Activated naive CD4-positive, alpha-beta T cell treated with Interleukin-2 at 50 U/mL for 16 hours (primary cell): ENCODE measurements at places on chromosomes 7 and 10.

DNA sequence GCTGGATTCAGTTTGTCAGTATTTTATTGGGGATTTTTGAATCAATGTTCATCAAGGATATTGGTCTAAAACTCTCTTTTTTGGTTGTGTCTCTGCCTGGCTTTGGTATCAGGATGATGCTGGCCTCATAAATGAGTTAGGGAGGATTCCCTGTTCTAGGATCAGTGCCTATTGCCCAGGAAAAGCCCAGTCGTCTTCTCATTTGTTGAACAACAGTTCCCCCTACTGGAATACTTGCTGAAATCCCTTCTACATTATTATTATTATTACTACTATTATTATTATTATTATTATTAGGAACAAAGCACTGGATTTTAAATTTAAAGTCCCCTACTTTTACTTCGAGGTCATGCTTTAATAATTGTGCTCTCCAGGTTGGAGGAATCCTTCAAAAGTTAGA lies 528.9 kb downstream of the MAGI2 start:
- no peak for DNase-seq

GRCh38 chr10:126597211-126597610 lies 73.3 kb downstream of the C10orf90 start:
- DNase-seq: no peak

DNA sequence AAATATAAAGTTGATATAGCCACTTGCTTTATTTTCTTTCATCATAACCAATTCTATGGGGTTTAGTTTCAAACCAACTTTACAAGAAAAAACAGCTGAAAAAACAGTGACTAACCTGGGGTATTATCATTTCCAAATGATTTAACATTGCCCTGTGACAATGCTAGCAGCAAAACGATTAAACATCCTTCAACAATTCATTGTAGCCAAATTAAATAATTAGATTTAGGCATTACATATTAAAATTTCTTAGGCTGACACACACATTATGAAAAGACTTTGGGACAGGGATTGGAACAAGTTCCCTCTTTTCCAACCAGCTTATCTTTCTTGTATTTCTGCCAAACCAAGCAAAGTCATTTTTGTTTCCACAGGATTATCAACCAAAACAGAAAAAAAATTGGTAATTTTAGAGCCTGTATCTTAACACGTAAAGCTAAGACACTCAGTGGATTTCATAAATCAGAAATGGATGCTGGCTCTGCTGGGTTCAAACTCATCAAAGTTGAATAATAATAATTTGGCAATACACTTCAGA lies 84.0 kb downstream of the SEMA3D start:
- DNase-seq: no peak

DNA sequence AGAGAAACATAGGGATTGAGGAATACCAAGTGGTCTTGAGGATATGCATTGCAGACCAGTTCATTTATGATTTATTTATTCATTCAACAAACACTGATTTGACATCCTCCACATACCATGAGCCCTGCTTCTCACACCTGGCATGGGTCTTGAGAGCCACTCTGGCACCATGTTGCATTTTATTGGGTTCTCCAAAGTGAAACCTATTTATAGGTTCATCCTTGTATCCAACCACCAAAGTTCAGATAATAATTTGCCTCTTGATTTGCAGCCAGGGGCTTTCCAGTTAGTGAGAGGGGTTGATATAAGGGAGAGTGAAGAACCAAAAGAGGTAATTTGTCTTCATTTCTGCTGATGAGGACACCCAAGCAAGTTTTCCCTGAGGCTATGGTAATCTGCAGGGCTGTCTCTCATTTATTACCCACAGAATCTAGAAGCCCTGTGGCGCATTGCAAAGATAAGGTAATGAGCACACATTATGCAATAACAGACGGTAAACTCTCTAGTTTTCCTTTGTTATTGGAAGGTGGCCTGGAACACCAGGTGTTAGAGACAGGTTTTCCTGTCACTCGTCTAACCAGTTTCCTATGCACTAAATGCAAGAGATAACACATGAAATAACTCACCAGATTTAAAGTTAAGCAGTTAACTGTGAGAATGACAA lies 28.8 kb upstream of the ICA1 start:
- no peak for DNase-seq

GRCh38 chr7:149733924-149734790 lies 39.2 kb downstream of the ZNF467 start:
- no peak for DNase-seq

GRCh38 chr7:143263266-143264195 lies at the start of gene GSTK1:
GSTK1 (plus strand) TSS chr7:143263441; CDS start chr7:143263514, 73 bp downstream.
- peak; percentile 88 for DNase-seq

- DNase-seq: no peak
These were observed 46.1 kb upstream of the DNAJC1 start for GRCh38 chr10:22049635-22050034.

GRCh38 chr7:76352193-76352592 lies 6.6 kb downstream of the YWHAG start:
- DNase-seq: peak; percentile 12

GRCh38 chr7:11701829-11702560 lies 130.0 kb downstream of the THSD7A start:
- no peak for DNase-seq

GRCh38 chr10:59047957-59048618 lies 128.4 kb upstream of the PHYHIPL start:
- DNase-seq: no peak

GRCh38 chr7:105028004-105028403 lies 14.0 kb downstream of the KMT2E start:
- DNase-seq: no peak

DNA sequence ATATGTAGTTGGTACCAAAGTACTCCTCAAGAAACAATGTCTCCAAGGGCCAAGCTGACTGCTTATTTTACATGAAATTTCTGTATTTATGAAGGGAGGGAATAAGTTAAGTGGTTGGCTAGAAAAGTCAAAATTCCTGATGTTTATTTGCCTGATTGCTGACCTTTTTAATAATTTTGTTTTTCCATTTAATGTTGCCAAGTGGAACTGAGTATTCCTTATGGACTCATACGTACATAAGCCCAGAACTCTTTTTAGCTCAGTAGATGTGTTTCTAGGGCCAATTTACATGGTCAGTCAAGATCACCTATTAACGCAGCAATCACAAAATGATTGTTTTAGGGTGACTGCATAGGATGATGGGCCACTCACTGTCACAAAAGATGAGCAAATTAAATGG lies 78.3 kb upstream of the FZD8 start:
- DNase-seq: no peak

- DNase-seq: no peak
These were observed 49.2 kb upstream of the ANKRD1 start for GRCh38 chr10:90969947-90970673.

DNA sequence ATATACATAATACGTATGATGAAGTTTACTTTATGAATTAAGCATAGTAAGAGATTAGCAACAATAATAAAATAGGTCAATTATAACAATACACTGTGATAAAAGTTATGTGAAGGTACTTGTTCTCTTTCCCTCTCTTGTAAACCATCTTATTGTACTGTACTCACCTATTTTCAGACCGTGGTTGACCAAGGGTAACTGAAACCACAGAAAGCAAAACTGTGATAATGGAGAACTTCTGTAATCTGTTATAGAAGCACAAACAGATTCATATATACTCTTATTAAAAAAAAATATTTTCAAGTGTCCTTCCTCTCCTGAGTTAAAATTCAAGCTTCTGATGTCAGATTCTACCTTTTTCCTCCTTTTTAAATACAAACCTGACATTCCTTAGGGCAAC lies 1247.8 kb upstream of the SORCS1 start:
- DNase-seq: no peak

DNA sequence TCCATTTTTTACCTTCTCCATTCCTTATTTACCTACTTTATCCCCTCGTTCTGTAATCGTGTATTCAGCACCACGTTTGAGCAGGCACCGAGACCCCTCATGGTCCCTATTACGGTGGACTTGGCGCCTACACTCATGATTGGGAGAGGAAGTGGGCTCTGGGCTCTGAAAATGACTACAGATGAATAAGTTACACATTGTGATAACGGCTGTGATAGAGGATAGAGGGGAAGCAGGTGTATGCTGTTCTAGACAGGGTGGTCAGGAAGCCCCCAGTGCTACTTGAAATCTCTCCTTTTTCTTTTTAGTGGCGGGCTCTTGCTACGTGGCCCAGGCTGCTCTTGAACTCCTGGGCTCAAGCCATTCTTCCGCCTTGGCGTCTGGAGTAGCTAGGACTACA lies 59.8 kb downstream of the CAMK1D start:
- no peak for DNase-seq

- DNase-seq: peak; percentile 19
These were observed 1.2 kb downstream of the VCL start for GRCh38 chr10:73998929-73999691.

- DNase-seq: no peak
These were observed 290.2 kb upstream of the SEMA3C start for GRCh38 chr7:81209059-81209458.

GRCh38 chr10:58003945-58004344 lies 263.7 kb downstream of the IPMK start:
- no peak for DNase-seq

GRCh38 chr10:6987536-6987945 lies 407.5 kb upstream of the PRKCQ start:
- no peak for DNase-seq

GRCh38 chr10:89159316-89159715 lies 47.8 kb downstream of the CH25H start:
- no peak for DNase-seq
